ENCODE measurements at places on chromosomes 1 and 21.

GRCh38 chr1:81142099-81142826 is 658.5 kb upstream of the ADGRL2 start:
- no peak for DNase-seq
- no peaks in the 10 kb centered on the region for H3K4me1 ChIP-seq
- no peaks in the 10 kb centered on the region for H3K27me3 ChIP-seq
- H3K4me3 ChIP-seq: no peak overlapping the region
- no peak overlapping the region for H3K27ac ChIP-seq

DNA sequence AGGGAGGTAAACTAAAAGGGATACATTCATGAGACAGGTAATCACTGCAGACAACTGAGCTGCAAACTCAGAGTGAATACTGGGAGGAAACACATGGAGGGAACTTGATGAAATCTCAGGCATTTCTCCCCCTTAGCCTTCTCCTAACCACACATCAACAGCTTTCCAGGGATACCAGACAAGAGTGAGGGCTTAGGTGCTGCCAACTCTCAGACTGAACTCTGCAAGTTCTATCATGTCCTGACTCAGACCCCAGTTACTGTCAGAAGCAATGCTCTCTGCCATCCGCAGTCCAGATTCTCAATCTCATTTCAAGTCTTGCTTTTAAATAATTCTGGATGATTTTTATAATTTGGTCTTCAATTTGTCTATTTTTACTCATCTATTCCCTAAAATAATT is 267.3 kb downstream of the LTN1 start:
- DNase-seq: no peak
- H3K27ac ChIP-seq: no peak overlapping the region
- no peaks in the 10 kb centered on the region for H3K4me1 ChIP-seq
- no peaks in the 10 kb centered on the region for H3K36me3 ChIP-seq
- H3K4me3 ChIP-seq: no peak overlapping the region

GRCh38 chr1:165069829-165070228 is 286.7 kb downstream of the LMX1A start:
- H3K4me3 ChIP-seq: no peak overlapping the region
- no peak overlapping the region for H3K27ac ChIP-seq
- no peaks in the 10 kb centered on the region for H3K36me3 ChIP-seq
- DNase-seq: no peak

DNA sequence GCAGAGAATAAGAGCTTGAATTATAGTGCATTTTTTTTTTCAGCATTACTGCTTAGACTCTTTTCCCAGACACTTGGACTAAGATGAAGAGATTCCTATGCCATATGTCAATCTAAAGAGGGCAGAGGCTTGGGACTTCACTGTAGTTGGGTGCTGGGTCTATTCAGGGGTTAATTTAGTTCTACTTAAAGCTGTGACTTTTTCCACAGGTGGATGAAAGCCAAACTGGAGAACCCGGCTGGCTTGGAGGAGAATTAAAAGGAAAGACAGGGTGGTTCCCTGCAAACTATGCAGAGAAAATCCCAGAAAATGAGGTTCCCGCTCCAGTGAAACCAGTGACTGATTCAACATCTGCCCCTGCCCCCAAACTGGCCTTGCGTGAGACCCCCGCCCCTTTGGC is 104.8 kb downstream of the ATP5PO start:
- no peak for DNase-seq
- no peak overlapping the region for H3K4me3 ChIP-seq
- H3K36me3 ChIP-seq: peaks cover 21% of the 10 kb centered on the region

GRCh38 chr1:97270508-97271307 is 549.1 kb downstream of the PTBP2 start:
- H3K36me3 ChIP-seq: peaks cover 8% of the 10 kb centered on the region
- no peaks in the 10 kb centered on the region for H3K4me1 ChIP-seq
- H3K27me3 ChIP-seq: no peaks in the 10 kb centered on the region

GRCh38 chr1:66253330-66253921 is 280.5 kb upstream of the SGIP1 start:
- DNase-seq: no peak
- no peaks in the 10 kb centered on the region for H3K27me3 ChIP-seq
- no peaks in the 10 kb centered on the region for H3K36me3 ChIP-seq
- H3K4me3 ChIP-seq: no peak overlapping the region
- no peaks in the 10 kb centered on the region for H3K4me1 ChIP-seq

DNA sequence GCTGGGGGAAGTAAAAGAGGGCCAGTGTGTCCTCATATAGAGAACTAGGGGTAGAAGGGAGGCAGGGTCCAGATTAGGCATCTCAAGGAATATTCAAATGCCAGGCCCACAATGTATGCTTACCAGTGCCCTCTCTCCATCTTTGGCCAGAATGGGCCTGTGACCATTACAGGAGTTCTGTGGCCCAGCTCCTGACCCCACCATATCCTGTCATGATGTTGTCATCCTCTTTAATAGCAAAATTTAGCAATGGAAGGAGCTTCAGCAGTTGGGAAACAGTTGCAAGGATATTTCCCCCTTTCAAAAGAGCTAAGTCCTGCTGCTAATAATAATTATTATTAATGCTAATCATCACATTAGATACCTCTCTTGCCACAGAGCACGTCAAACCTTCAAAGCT is 49.3 kb upstream of the JUN start:
- H3K4me3 ChIP-seq: no peak overlapping the region
- DNase-seq: no peak
